Spleen (tissue), 13 donors: ENCODE measurements at places on chromosomes 2 and 18. TPM values are rescaled to one million over a fixed set of nuclear protein-coding genes. Genes with fewer than 3 reads are reported as not detected.

Gene C18orf54
- total RNA-seq: 2.9 TPM

Gene HOXD8
- total RNA-seq: 15.8 TPM

Gene INHBB
- 0.29 TPM for total RNA-seq

Gene AGXT
- total RNA-seq: 3.4 TPM

Gene GAREM1
- 1.7 TPM for total RNA-seq

Gene KCNJ13
- not detected for total RNA-seq

Gene STPG4
- total RNA-seq: 1.8 TPM

Gene PLA2R1
- 12.4 TPM for total RNA-seq

Gene TXNDC2
- total RNA-seq: 0.93 TPM

Gene CIDEA
- not detected for total RNA-seq

Gene CNOT11
- 34.1 TPM for total RNA-seq

Gene RUFY4
- total RNA-seq: 2.0 TPM

Gene CRYBA2
- total RNA-seq: not detected

DNA sequence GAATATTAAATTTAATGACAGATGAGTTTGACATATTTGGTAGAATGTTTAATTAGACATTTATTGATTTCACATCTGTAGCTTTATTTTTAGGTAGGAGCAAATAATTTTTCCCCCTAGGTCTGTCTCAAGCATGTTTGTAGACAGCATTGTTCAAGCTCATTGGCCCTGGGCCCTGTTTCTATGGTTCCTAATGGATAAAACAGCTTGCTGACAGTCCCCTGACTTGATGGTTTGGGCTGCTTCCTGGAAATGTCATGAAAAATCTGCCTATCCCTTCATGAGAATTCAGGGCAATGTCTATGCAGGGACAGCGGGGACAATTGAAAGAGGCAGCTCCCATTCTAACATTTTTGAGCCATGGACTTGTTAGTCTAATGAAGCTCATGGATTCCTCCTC, 14.6 kb upstream of the MEP1B start:
- no peak for DNase-seq
- no peaks in the 10 kb centered on the region for H3K36me3 ChIP-seq
- H3K27me3 ChIP-seq: no peaks in the 10 kb centered on the region
- H3K27ac ChIP-seq: no peak overlapping the region

DNA sequence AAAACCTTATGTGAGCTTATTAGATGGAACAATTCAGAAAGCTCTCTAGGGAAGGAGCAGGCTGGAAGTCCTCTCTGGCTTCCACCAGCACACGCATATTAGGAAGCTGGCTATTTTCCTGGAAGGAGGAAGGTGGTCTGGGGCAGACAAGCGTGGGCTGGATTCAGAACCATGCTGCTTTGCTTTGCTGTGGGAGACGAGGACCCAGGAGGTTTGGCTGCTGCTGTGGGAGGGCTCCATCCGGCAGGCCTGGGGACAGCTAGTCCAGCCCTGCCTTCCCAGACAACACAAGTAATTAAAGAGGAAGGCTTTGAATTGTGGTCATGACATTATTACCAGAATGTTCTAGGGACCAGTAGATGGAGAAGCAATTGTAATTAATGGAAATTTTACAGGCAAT, 238.8 kb upstream of the MYT1L start:
- no peaks in the 10 kb centered on the region for H3K27me3 ChIP-seq
- no peak overlapping the region for H3K27ac ChIP-seq
- H3K4me3 ChIP-seq: no peak overlapping the region
- no peaks in the 10 kb centered on the region for H3K36me3 ChIP-seq
- peak; percentile 36 for DNase-seq

DNA sequence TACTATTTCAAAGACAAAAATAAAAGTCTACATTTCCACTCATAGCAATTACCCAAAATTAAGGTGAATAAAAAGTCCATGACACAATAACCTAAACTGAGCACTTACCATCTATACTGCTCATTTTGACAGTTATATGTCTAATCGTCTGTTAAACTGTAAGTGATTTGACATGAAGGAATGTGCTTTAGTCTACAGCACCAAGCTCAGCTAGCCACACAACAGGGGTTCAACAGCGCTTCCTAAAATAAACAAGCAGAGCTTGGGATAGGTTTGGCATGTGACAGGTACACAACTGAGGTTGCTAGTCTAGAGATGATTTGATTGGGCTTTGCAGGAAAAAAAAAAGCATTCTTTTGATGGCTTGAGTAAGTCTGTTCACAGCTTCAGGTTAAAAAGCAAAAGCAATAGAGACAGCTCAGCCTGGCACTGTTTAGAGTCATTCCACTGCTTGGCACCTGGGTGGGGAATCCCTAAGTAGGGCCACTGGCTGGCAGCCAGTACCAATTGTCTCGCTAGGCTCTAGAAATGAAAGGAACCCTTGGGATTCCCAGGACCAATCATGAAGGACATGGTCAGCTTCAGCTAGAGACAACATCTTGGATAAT, 78.6 kb downstream of the BARD1 start:
- H3K27ac ChIP-seq: no peak overlapping the region
- no peaks in the 10 kb centered on the region for H3K36me3 ChIP-seq
- no peaks in the 10 kb centered on the region for H3K27me3 ChIP-seq
- no peaks in the 10 kb centered on the region for H3K4me1 ChIP-seq

GRCh38 chr2:64859312-64860212, 129.6 kb upstream of the SLC1A4 start:
- no peaks in the 10 kb centered on the region for H3K27me3 ChIP-seq
- no peaks in the 10 kb centered on the region for H3K36me3 ChIP-seq
- peak overlapping the region; percentile 99 for H3K27ac ChIP-seq
- DNase-seq: peak; percentile 91
- H3K4me3 ChIP-seq: peak overlapping the region; percentile 30

DNA sequence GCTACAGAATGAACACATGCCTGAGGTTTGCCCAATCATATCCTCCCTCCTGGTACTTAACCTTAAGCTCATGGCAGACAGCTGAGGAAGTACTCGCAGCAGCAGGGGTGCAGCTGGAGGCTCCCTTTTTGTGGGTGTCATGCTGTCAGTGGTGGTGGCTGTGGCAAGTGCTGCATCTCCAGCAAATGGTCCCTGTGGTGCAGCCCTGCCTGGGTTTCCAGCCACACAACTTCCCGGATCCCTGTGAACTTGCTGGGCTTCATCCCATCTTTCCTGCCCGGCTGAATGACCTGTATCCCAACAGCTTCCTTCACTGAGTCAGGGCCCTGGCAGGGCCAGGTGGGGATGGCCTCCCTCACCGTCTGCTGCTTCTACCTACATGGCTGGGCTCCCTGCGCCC, 5.0 kb downstream of the TMEM185B start:
- no peaks in the 10 kb centered on the region for H3K36me3 ChIP-seq
- peak; percentile 66 for DNase-seq
- H3K27me3 ChIP-seq: no peaks in the 10 kb centered on the region
- peaks cover 38% of the 10 kb centered on the region for H3K4me1 ChIP-seq

GRCh38 chr2:68845043-68845442, 26.2 kb downstream of the BMP10 start:
- H3K27me3 ChIP-seq: no peaks in the 10 kb centered on the region
- H3K4me1 ChIP-seq: no peaks in the 10 kb centered on the region
- no peak overlapping the region for H3K4me3 ChIP-seq
- DNase-seq: no peak
- no peaks in the 10 kb centered on the region for H3K36me3 ChIP-seq
- no peak overlapping the region for H3K27ac ChIP-seq

- H3K4me1 ChIP-seq: peaks cover 20% of the 10 kb centered on the region
- H3K27me3 ChIP-seq: no peaks in the 10 kb centered on the region
- no peak for DNase-seq
- H3K4me3 ChIP-seq: no peak overlapping the region
- no peak overlapping the region for H3K27ac ChIP-seq
- no peaks in the 10 kb centered on the region for H3K36me3 ChIP-seq
Measured at GRCh38 chr2:10324095-10324832, 21.6 kb downstream of the HPCAL1 start.

- peaks cover 14% of the 10 kb centered on the region for H3K4me1 ChIP-seq
- H3K36me3 ChIP-seq: no peaks in the 10 kb centered on the region
- H3K27me3 ChIP-seq: no peaks in the 10 kb centered on the region
- DNase-seq: peak; percentile 87
Measured at GRCh38 chr2:71226096-71226964, 573 bp downstream of the PAIP2B start.

- H3K36me3 ChIP-seq: no peaks in the 10 kb centered on the region
- H3K4me1 ChIP-seq: peaks cover 43% of the 10 kb centered on the region
- no peak overlapping the region for H3K27ac ChIP-seq
- H3K27me3 ChIP-seq: peaks cover 62% of the 10 kb centered on the region
- no peak for DNase-seq
Measured at GRCh38 chr18:26653943-26654615, 105.7 kb upstream of the KCTD1 start.

DNA sequence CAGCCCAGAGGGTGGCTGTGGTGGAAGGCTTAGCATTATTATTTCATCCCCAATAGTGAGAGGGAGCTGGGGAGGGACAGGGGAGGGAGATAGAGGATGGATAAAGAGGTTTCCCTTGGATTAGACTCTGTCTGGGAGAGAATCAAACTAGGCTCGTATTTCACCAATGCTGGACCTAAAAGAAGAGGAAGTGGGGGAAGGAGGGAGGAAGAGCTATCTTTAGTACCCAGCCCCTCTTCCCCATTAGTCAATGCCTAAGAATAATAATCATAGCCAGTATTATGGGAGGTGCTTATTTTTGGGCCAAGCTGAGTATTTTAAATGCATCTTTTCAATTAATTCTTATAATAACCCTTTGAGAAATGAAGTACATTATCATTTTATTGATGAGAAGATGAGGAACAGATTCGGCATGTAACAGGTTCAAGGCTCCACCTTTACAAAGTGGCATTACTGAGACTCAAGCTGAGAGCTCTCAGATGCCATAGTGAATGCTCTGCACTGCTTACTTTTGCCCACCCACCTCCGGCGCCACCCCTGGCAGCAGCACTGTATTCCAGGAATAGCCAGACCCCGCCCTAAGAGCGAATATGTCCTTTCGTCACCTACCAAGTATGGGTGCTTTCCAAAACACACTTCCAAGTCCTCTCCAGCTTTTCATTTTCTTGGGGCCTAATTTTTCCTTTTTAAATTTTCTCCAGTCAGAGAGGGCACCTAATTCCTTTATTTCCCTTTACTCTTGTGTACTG, 21.0 kb downstream of the PAX8 start:
- H3K36me3 ChIP-seq: no peaks in the 10 kb centered on the region
- no peaks in the 10 kb centered on the region for H3K27me3 ChIP-seq
- no peak for DNase-seq
- H3K4me3 ChIP-seq: no peak overlapping the region
- H3K27ac ChIP-seq: no peak overlapping the region

GRCh38 chr18:62977512-62977911, 262.2 kb downstream of the PHLPP1 start:
- no peaks in the 10 kb centered on the region for H3K27me3 ChIP-seq
- peaks cover 62% of the 10 kb centered on the region for H3K36me3 ChIP-seq
- H3K4me3 ChIP-seq: no peak overlapping the region

- no peak for DNase-seq
- no peak overlapping the region for H3K4me3 ChIP-seq
- no peak overlapping the region for H3K27ac ChIP-seq
- no peaks in the 10 kb centered on the region for H3K4me1 ChIP-seq
Measured at GRCh38 chr18:39661856-39662366, 2096.3 kb upstream of the CELF4 start.

- no peaks in the 10 kb centered on the region for H3K4me1 ChIP-seq
- H3K4me3 ChIP-seq: no peak overlapping the region
- no peaks in the 10 kb centered on the region for H3K36me3 ChIP-seq
- no peak overlapping the region for H3K27ac ChIP-seq
- no peaks in the 10 kb centered on the region for H3K27me3 ChIP-seq
Measured at GRCh38 chr18:70621710-70622109, 332.9 kb downstream of the SOCS6 start.

DNA sequence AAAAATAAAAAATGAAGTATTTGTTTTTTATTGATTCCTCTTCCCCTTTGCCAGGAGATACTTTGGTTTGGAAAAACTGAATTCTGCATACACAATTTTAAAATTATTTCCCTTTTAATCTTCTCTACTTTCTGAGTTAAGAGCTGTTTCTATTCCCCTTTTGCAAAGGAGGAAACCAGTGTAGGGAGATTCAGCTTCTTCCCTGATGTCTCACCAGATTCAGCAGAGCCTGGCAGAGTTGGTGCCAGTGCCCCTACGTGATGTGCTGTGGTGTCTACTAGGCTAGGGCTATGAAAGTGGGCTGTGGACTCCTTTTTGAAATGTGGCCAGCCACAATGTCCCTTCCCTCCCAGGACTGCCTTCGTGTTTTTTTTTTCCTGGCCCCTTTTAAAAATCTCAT, 2.4 kb downstream of the RPE start:
- H3K27me3 ChIP-seq: no peaks in the 10 kb centered on the region
- H3K36me3 ChIP-seq: peaks cover 35% of the 10 kb centered on the region
- DNase-seq: no peak
- no peak overlapping the region for H3K4me3 ChIP-seq
- peaks cover 45% of the 10 kb centered on the region for H3K4me1 ChIP-seq

GRCh38 chr2:216838151-216838550, 21.7 kb downstream of the TNP1 start:
- H3K4me1 ChIP-seq: no peaks in the 10 kb centered on the region
- H3K36me3 ChIP-seq: no peaks in the 10 kb centered on the region

GRCh38 chr18:47872426-47872825, 58.0 kb downstream of the SMAD2 start:
- no peak overlapping the region for H3K27ac ChIP-seq
- no peak overlapping the region for H3K4me3 ChIP-seq
- peaks cover 16% of the 10 kb centered on the region for H3K36me3 ChIP-seq
- no peaks in the 10 kb centered on the region for H3K27me3 ChIP-seq
- no peaks in the 10 kb centered on the region for H3K4me1 ChIP-seq

DNA sequence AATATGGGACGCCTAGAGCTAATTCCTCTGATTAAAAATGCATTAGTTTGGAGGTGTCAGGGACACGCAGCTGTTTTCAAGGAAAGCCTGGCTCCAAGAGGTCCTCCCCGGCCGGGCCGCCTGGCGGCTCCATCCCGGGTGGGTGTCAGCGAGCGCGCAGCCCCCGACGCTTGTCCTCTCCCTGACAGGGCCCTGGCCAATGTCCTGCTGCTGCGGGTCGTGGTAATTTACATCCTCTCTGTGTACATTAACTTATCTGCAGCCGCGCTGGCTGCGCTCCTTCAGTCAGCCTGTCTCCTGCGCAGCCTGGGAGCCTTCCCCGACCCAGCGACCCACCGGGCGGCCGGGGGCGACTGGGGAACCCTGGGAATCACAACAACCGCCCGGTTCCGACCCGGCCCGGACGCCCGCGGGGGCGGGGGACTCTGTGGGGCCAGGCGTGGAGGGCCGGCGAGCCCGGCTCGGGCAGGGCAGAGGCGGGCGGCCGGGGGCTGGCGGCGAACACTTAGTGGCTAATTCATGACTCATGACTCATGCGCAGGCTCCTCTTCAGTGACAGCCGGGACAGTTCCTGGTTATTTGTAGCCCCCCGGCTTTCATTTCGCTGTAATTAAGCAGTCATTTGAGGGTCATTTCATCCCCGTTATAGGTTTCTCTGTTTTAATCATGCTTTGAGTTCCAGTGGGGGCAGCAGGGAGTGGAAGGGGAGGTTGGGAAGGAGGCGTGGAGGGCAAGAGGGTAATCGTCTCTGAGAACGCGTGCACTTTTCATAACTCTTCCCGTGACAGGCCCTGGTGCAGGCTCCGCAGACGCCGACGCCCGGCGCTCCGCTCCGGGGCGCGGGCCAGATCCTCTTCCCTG, 141.9 kb upstream of the CTAGE1 start:
- H3K4me1 ChIP-seq: peaks cover 5% of the 10 kb centered on the region
- H3K4me3 ChIP-seq: peak overlapping the region; percentile 36
- DNase-seq: peak; percentile 81
- peak overlapping the region; percentile 84 for H3K27ac ChIP-seq
- H3K27me3 ChIP-seq: peaks cover 5% of the 10 kb centered on the region
- H3K36me3 ChIP-seq: no peaks in the 10 kb centered on the region
